Fibroblast of the conjunctiva (primary cell): ENCODE measurements at places on chromosomes 12 and 14.

DNA sequence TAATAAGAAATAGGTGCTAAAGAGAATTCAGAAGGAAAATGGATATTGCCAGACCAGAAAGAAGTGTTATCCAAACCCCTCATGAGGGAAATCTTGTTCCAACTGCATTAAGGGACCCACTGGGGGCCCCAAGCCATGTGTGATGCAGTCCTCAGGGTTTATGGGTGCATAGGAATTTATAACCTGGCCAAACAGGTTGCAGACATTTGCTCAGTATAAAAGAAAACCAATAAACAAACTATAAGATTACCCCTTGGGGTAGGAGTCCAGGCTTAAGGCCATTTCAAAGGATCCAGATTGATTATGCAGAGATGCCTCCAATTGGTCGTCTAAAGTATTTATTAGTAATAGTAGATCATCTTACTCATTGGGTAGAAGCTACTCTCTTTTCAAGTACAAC lies 240.9 kb upstream of the DIO3 start:
- DNase-seq = no peak

GRCh38 chr12:131014343-131014742 lies 60.6 kb downstream of the ADGRD1 start:
- DNase-seq = no peak

GRCh38 chr12:3534511-3534910 lies 43.5 kb downstream of the PRMT8 start:
- no peak for DNase-seq

GRCh38 chr12:44703182-44703910 lies 172.8 kb downstream of the NELL2 start:
- no peak for DNase-seq

GRCh38 chr14:72699443-72699842 lies 194.5 kb downstream of the DPF3 start:
- no peak for DNase-seq

GRCh38 chr14:36517242-36518030 lies 2.6 kb downstream of the NKX2-1 start:
- no peak for DNase-seq

- DNase-seq = no peak
Measured at GRCh38 chr14:89624500-89625156, 207.6 kb upstream of the FOXN3 start.

GRCh38 chr12:86727160-86727559 lies 471.0 kb upstream of the MGAT4C start:
- DNase-seq = peak; percentile 43

- no peak for DNase-seq
Measured at GRCh38 chr12:6468283-6468575, 2.2 kb downstream of the VAMP1 start.

DNA sequence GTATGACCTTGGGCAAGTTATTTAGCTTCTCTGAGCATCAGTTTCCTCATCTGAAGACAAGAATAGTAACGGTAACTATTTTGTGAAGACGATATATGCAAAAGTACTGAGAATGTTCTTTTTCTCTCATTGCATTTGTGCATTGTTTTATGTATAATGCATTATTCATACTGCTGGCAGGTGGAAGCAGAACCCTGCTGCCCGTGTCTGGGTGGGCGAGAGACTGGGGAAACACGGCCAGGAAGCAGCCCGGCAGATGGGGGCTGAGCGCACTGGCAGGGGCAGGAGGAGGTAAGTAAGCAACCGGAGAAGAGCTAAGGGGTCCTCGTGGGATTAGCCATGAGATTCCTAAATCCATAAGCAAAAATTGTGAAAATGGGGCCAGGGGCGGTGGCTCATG lies 115.8 kb upstream of the MED13L start:
- DNase-seq = no peak

GRCh38 chr12:107488666-107489065 lies 196.9 kb upstream of the PWP1 start:
- DNase-seq = no peak

GRCh38 chr14:66224492-66225178 lies 261.5 kb upstream of the CCDC196 start:
- DNase-seq = no peak

- DNase-seq = no peak
Measured at GRCh38 chr14:53603994-53604393, 352.6 kb downstream of the BMP4 start.

DNA sequence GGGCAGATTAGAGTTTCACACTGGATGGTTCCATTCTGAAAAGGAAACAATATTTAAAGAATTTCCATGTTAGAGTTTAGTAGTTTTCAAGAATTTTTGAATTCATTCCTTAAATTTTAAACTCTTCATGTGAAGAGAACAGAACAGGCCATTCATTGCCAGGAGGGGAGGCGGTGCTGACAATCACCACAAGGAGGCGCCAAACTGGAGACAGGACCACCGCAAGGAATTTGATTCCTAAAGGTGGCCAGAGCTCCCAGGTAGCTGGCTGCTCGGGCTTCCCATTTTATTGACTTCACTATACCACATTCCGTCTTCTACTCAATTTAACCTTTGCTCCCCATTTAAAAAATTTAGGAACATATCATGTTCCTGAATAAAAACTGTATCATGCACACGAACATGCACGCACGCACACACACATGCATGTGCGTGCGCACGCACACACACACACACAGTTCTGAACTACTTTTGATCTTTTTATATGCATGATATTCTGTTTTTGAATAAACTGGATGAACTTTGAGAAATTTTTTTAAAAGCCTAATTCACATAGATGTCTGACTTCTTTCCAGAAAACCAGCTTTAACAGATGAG lies 101.2 kb downstream of the NELL2 start:
- DNase-seq = no peak

DNA sequence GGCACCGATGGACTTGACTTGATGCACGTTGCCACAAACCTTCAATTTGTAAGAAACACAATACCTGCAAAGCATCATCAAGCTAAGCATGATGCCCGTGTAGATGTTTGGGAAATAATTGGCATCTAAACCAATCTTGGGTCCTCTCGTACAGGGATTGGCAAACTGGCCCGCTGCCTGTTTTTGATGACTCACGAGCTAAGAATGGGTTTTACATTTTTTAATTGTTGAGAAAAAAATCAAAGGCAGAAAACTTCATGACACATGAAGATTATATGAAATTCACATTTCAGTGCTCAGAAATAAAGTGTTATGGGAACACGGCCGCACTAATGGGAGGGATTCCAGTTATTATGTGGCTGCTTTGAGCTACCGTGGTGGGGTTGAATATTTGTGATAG lies 10.9 kb downstream of the MTA1 start:
- peak; percentile 45 for DNase-seq

DNA sequence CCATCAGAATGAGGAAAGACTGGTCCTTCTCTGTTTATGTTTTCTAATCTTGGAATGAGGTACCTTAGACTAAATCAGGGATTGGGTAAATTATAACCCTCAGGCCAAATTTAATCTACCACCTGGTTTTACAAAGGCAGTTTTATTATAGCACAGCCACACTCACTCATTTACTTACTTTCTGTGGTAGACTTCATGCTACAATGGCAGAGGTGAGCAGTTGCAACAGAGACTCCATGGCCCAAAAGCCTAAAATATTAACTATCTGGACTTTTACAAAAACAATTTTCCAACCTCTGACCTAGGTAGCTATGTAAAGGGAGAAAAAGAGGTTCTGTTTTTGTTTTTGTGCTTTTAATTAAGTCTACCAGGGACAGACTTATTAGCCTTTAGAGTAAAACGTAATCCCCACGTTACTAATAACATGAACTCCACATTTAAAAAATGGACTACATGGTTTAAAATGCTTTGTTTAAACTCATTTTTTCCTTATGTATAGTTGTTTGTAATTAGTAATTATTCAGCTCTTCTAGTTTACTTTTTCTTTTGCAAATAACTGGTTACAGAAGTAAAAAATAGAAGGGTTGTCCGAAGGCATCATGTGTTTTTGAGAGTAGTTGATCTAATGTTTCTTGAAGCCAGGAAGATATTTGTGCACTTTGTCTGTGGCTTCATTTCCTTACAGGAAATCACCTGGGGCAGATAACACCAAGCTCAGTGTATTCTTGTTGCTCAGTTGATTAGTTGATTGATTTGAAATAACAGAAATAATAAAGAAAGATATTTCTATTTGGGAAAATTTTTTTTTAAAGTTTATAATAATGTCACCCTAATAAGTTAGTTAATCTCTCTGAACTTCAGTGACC lies 57.6 kb upstream of the ATP2B1 start:
- no peak for DNase-seq

DNA sequence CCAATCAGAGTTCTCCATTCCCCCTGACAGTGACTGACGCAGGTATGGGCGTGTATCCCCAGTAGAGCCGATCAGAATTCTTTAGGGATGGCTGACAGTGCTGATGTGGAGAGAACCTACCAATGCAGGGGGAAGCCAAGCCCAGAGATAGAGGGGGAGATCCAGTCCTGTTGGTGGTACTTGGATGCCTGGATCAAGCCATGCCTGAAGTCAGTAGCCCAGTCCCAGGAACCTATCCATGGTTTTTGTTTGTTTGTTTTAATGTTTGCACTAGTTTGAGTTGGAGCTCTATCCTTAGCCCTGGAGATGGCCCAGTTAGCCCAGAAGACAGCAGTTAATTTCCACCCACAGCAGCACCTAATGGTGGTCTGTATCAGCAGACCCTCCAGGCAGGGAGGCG lies 40.2 kb downstream of the FOXN4 start:
- DNase-seq = no peak

- no peak for DNase-seq
Measured at GRCh38 chr12:54561164-54561563, 11.8 kb downstream of the PDE1B start.

GRCh38 chr12:79199166-79199565 lies 334.6 kb downstream of the SYT1 start:
- no peak for DNase-seq

- DNase-seq = no peak
Measured at GRCh38 chr12:68425998-68426397, 93.8 kb upstream of the MDM1 start.

- DNase-seq = no peak
Measured at GRCh38 chr12:130151846-130152245, 10.4 kb upstream of the FZD10 start.

DNA sequence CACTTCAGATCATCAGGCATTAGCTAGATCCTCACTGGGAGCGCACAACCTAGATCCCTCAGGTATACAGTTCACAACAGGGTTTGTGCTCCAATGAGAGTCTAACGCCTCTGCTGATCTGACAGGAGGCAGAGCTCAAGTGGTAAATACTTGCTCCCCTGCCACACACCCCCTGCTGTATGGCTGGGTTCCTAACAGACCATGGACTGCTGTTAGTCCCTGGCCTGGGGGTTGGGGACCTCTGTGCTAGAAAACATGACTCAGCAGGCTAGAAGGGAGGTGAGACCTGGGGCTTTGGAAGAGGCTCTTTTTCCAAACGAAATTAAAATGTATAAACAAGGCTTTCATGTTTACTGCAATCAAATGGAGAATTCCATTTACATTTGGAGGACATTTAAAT lies 691.1 kb downstream of the FLRT2 start:
- DNase-seq = no peak
